ENCODE measurements at places on chromosomes 6 and 20.

- DNase-seq, result no peak
Measured at GRCh38 chr6:147212622-147213021, 8.4 kb downstream of the STXBP5 start.

DNA sequence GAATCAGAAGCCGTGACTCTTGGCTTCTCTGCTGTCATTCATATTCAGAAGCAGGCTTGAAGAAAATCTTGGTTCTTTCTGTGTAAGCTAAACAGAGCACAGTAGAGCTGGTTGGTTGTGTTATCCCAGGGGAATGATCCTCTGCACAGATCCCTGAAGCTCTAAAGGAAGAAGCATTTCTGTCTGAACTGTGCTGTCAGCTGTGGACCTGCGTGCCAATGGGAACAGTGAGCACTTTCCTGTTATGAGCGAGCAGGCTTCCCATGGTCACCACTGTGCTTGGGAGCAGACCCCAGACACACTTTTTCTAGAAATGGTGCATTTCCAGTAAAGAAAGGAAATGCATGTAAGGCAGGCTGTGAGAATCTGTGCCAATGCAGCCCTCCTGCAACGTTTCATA is 490.2 kb downstream of the EPM2A start:
- DNase-seq, result no peak

- no peak for DNase-seq
Measured at GRCh38 chr6:155108070-155108820, 113.1 kb downstream of the TIAM2 start.

GRCh38 chr6:106872049-106872448 is 102.5 kb downstream of the CD24 start:
- no peak for DNase-seq

GRCh38 chr20:45044084-45044573 is 56.8 kb downstream of the KCNS1 start:
- DNase-seq, result peak; percentile 18

DNA sequence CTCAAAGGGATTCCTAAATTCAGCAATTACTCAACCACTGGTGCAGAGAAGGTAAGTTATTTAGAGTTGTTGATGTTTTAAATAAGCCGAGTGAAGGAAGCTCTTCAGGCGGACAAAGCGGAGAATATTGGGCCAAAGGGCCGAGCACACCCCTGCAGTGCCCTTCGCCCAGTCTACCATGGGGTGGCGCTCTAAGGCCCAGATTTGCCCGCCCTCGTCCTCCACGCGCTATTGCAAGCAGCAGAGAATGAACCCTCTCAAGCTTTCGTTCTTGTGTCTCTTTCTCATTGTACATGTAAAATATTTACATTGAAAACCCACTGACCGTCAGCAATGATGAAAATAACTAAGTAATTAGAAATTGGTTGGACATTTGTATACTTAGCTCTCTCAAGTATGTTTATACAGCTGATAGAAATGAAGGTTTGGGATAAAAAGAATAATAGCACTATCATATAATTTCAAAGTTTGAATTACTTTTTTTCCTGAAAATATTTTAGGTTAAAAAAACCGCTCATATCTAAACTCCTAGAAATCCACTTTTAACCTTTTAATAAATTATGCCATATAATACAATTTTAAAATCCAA is 195.0 kb upstream of the CEP162 start:
- DNase-seq, result no peak

- DNase-seq, result no peak
Measured at GRCh38 chr6:126300735-126301134, 39.2 kb upstream of the CENPW start.

DNA sequence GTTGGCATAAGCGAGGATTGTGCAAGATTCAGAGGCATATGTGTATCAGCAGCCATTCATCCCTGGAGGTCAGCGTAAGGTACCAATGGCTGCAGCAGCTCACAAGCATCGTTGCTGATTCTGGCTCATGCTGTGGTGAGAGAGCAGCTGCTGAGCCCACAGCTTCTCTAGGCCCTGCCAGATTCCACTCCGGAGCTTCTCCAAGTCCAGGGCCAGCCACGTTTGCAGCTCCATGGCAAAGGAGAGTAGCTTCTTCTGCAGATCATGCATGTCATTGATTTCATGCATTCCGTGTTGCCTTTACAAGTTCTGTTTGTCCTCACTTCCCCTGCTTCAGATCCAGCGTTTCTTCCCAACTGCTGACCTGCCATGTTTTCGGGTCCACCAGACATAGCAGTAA is 474.8 kb upstream of the ID4 start:
- no peak for DNase-seq

GRCh38 chr6:137816133-137816579 is 50.9 kb upstream of the TNFAIP3 start:
- DNase-seq, result no peak

- no peak for DNase-seq
Measured at GRCh38 chr6:136362421-136363356, 73.0 kb upstream of the BCLAF1 start.

- no peak for DNase-seq
Measured at GRCh38 chr6:44401138-44401537, 13.6 kb downstream of the CDC5L start.

DNA sequence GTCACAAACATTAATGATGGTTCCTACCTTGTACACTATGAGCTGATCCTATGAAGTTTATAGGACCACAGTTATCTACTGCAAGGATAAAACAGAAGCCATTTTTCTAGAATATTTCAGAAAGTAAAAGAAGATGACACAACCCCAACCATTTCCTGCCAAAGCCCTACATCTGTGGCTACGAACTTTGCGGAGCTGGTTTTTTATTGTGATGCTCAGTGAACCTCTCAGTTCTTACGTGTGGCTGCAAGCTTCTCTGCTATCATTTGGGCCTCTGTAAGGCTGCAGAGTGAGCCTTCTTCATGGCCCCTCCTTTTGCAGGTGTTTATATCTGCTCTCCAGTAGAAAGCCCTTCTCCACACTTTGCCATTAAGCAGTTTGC is 17.8 kb upstream of the TAGAP start:
- DNase-seq, result peak; percentile 50
